ENCODE measurements at places on chromosomes 7 and 10.

DNA sequence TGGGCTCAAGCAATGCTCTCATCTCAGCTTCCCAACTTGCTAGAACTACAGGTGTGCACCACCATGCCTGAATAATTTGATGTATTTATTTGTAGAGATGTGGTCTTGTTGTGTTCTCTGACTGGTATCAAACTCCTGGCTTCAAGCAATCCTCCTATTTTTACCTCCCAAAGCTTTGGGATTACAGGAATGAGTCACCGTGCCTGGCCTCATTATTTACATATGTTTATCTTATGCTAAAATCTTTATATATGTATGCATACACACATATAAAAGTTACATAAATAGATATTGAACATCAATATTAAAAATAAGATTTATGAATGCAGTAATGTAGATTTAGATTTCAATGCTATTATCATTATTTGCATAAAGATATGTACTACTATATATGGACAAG, 1634.5 kb upstream of the LRRTM3 start:
- no peak for DNase-seq

GRCh38 chr10:29680091-29680490, 45.3 kb upstream of the SVIL start:
- DNase-seq, result no peak

- DNase-seq, result peak; percentile 79
Measured at GRCh38 chr10:30534465-30535144, 94.9 kb downstream of the LYZL2 start.

- DNase-seq, result no peak
Measured at GRCh38 chr7:140619176-140619575, 21.4 kb downstream of the DENND2A start.

DNA sequence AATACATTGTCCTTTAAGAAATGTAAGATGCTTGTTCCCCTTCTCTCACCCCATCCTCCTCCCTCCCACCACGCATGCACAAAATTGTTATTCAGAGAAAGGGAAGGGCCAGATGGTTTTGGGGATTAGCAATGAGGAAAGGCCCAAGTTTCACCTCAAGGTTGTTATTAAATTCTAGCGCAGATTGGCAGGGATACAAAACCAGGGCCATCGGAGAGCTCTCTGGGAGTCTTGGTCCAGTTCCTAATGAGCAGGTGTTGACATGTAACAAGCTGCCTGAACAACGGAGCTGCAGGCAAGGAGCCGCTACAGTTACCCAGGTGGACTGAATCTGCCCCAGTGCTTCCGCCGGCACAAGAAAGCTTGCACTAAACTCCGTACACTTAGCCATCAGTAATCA, 9.7 kb upstream of the ANK3 start:
- no peak for DNase-seq

GRCh38 chr10:92719991-92720830, 30.5 kb downstream of the HHEX start:
- no peak for DNase-seq

- no peak for DNase-seq
Measured at GRCh38 chr10:95518455-95519452, 42.4 kb downstream of the SORBS1 start.

DNA sequence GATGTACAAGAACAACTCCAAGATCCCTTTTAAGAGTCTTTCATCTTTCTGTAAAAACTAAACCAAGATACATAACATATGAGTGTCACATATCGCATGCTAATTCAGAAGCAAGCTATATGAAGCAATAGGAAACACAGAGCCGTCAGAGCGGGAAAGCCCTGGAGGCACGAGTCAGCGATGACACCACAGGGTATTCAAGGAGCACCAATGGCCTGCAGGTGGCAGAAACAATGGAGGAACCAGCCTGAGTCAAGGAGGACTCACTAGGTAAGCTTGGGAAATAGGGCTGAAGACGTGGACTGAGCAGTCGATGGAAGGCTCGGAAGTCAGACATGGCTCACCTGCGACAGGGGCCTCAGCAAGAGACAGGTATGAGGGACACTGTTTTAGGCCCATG, 214.4 kb downstream of the FAM107B start:
- peak; percentile 18 for DNase-seq

DNA sequence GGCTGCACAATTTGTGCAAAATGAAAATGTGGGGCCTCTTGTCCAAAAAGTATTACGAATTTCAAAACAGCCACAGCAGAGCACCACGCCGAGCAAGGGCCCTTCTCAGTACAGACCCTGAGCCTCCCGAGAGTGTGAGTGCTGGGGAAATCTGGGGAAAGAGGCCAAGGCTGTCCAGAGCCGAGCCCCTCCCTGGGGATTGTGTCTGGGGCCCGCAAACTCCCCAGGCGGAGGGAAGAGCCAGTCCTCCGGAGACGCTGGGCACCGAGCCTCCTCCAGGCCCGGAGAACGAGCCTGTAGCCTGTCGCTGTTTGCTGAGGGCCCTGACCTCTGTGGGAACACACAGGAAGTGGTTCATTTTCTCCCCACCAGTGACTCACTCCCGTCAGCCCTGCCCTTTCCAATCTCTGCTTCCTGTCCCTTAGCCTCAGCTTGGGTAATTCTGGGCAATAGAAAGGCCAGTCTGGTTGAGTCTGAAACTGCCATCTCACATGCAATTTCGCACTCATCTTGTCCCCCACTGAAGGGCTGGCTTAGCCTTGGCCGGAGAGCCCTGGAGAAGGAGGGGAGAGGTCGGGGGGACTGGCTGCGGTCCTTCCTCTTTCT, 19.5 kb upstream of the GNA12 start:
- peak; percentile 68 for DNase-seq
